A673 (cell line): ENCODE measurements at places on chromosomes 12 and 14. TPM values are rescaled to one million over a fixed set of nuclear protein-coding genes. Genes with fewer than 3 reads are reported as not detected.

PTPRR gene
- 0.22 TPM in 1 of 2 replicates, not detected in the other for total RNA-seq

KRT83 gene
- total RNA-seq: not detected in 2 replicates

DNA sequence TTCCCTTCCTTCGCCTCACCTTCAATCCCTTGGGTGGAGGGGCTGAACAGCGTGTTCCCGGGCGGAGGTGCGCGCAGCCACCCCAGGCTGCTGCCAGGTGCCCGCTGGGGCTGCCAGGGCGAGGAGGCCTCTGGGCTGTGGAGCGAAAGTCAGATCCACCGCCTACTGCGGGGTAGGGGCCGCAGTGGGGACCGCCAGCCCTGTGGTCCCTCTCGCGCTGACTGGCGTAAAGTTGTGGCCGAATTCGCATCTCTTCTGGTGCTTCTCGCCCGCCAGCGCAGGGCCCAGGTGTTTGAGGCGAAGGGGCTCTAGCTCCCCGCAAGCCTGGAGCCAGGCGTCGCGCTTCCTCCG, 6.9 kb upstream of the HOXC4 start:
- DNase-seq: no peak
- H3K4me1 ChIP-seq: peaks cover 6% of the 10 kb centered on the region
- no peak overlapping the region for H3K27ac ChIP-seq
- no peak overlapping the region for H3K4me3 ChIP-seq
- no peaks in the 10 kb centered on the region for H3K36me3 ChIP-seq

BCAT1 gene
- total RNA-seq: 185 and 195 TPM in 2 replicates

OR4E2 gene
- total RNA-seq: 10.8 and 11.8 TPM in 2 replicates

TEX52 gene
- total RNA-seq: 0.44 TPM in 1 of 2 replicates, not detected in the other

- no peaks in the 10 kb centered on the region for H3K27me3 ChIP-seq
- H3K4me1 ChIP-seq: no peaks in the 10 kb centered on the region
- H3K36me3 ChIP-seq: peaks cover 59% of the 10 kb centered on the region
- no peak overlapping the region for H3K27ac ChIP-seq
Measured at GRCh38 chr12:119864591-119864990, 12.5 kb downstream of the CIT start.

DNA sequence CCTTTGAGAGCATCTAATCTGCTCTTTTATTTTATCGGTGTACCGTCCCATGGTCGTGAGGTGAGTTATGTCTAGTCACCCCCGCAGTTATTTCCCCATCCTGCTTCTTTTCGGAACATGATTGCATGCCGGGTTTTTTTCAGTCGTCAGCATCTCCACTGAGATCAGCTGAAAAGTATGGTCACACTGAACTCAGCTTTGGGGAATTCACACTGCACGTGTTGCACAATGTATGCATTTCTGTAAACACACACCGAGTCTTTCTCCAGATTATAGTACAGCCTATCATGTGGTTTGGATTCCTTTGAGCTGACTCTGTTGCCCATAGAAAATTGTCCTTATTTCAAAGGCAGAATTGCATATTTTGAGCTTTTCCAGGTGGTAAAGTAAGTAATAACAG, 24.6 kb downstream of the PLXNC1 start:
- no peak overlapping the region for H3K27ac ChIP-seq
- no peaks in the 10 kb centered on the region for H3K36me3 ChIP-seq
- H3K4me1 ChIP-seq: no peaks in the 10 kb centered on the region
- H3K4me3 ChIP-seq: no peak overlapping the region
- peaks cover 19% of the 10 kb centered on the region for H3K27me3 ChIP-seq
